ENCODE measurements at places on chromosomes 7 and 10. TPM values are rescaled to one million over a fixed set of nuclear protein-coding genes. Genes with fewer than 3 reads are reported as not detected.

The PAPOLB gene
- 0.25 TPM for total RNA-seq

The TMEM26 gene
- total RNA-seq: not detected

The PLCE1 gene
- total RNA-seq: 0.02 TPM

The HNRNPF gene
- total RNA-seq: 489 TPM
